ENCODE measurements at places on chromosomes 2 and 18. TPM values are rescaled to one million over a fixed set of nuclear protein-coding genes. Genes with fewer than 3 reads are reported as not detected.
A peak's percentile ranks its signal among the peaks of the same experiment; 100 is the strongest.

DNA sequence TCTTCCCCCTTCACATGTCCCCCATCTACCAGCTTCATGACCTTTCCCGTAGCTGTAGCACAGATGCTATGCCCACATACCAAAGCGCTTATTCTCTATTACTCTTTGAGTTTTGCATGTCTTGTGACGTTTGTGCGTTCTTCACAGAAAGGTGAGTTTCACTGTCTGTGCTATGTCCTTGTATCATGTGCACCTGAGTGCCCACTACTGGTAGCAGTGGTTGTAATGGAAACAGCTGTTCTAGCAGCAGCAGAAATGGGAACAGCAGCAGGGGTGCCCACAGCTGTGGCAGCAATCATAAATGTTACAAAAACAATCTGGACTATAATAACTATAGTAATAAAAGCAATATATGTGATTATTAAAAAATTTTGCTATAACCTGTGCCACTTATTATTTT lies 127.1 kb downstream of the STK39 start:
- no peaks in the 10 kb centered on the region for H3K27me3 ChIP-seq
- H3K27ac ChIP-seq, result no peak overlapping the region
- DNase-seq, result no peak
- no peaks in the 10 kb centered on the region for H3K4me1 ChIP-seq
- no peaks in the 10 kb centered on the region for H3K36me3 ChIP-seq
- no peak overlapping the region for H3K4me3 ChIP-seq

The KLHL30 gene
- total RNA-seq, result 8.8 TPM

The RGPD4 gene
- total RNA-seq, result 0.33 TPM

GRCh38 chr2:238582159-238582558 lies 155.4 kb downstream of the ASB1 start:
- H3K27ac ChIP-seq, result no peak overlapping the region
- H3K4me1 ChIP-seq, result no peaks in the 10 kb centered on the region
- DNase-seq, result no peak
- no peak overlapping the region for H3K4me3 ChIP-seq

The PLGLB2 gene
- 2.5 TPM for total RNA-seq

DNA sequence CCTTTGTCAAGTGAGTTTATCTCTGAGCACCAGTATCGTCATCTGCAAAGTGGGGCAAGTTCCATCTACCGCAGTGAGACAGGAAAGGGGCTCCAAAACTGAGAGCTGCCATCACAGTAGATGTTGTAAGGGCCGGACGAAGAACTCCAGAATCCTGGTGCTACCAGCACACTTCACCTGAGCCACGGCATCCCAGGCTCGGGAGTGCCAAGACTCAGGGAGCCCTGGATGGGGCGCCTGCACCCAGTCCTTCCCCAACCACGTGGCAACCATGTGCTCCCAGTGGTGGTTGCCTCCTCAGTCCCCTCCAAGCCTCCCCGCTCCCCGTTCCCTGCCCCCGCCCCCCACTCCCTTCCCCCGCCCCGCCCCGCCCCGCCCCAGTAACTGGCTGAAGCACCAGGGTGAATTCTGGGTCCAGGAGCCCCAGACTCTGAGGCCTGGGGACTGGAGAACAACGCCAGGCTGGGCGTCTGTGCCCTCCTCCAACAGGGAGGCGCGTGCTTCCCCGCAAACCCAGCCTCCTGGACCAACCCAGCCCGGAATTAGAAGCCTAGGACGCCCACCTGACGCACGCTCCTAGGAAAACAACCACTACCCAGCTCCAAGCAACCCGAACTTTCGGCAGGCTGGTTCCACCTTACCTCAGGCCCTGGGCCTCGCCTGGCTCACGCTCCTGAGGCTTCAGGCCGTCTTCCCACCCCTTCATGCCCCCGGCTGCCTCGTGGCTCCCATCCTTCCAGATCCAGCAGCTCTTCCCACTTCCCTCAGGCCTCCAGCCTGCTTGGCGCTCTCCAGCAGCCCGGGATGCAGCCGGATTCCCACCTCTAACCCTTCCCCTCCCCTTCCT lies 67.6 kb downstream of the LAMA3 start:
- H3K27ac ChIP-seq, result no peak overlapping the region
- no peaks in the 10 kb centered on the region for H3K27me3 ChIP-seq
- no peak overlapping the region for H3K4me3 ChIP-seq
- no peak for DNase-seq
- H3K4me1 ChIP-seq, result no peaks in the 10 kb centered on the region

- H3K4me1 ChIP-seq, result no peaks in the 10 kb centered on the region
- DNase-seq, result no peak
- no peaks in the 10 kb centered on the region for H3K27me3 ChIP-seq
- H3K4me3 ChIP-seq, result peak overlapping the region; percentile 20
- no peaks in the 10 kb centered on the region for H3K36me3 ChIP-seq
- no peak overlapping the region for H3K27ac ChIP-seq
Measured at GRCh38 chr2:173961346-173961705, 3.8 kb downstream of the SP3 start.

DNA sequence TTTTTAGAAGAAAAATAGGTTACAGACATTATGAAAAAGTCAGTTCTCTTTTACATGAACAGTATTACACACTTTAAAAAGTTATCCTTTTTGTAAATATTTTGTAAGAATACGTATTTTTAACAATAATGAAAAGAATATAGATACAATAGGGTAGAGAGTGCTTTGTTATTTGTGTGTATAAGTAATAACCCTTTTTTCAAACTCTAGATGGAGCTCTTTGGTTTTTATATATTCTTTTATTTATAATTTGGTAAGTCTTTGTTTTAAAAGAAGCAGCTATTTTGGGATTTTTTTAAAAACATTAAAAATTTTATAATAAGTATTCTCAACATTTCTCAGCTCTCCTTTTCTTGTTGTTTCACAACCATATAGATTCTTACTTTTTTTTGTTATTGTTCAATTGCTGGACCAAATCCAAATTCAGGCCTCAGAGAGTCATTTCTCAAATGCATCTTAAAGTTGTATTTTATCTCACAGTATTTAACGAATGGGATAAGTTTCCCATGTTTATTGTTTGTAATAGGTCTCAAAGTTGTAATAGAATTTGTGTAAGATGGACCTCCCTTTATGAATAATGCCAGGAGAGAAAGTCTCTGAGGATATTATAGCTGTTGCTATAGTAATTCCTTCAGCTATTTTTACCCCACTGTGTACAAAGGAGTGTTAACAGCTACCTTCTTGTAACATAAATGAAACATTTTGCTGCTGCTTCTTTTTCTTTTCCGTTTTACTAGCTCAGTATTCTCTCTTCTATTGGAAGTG lies 46.4 kb downstream of the ACYP2 start:
- H3K27me3 ChIP-seq, result no peaks in the 10 kb centered on the region
- no peak for DNase-seq
- no peak overlapping the region for H3K27ac ChIP-seq
- peaks cover 7% of the 10 kb centered on the region for H3K36me3 ChIP-seq

The CGREF1 gene
- 8.1 TPM for total RNA-seq

- no peak overlapping the region for H3K4me3 ChIP-seq
- H3K36me3 ChIP-seq, result no peaks in the 10 kb centered on the region
- no peaks in the 10 kb centered on the region for H3K27me3 ChIP-seq
- no peak overlapping the region for H3K27ac ChIP-seq
- no peaks in the 10 kb centered on the region for H3K4me1 ChIP-seq
Measured at GRCh38 chr2:65539633-65540032, 107.2 kb upstream of the SPRED2 start.

GRCh38 chr2:120722246-120722567 lies 13.5 kb upstream of the GLI2 start:
- no peak overlapping the region for H3K4me3 ChIP-seq
- H3K36me3 ChIP-seq, result no peaks in the 10 kb centered on the region
- no peaks in the 10 kb centered on the region for H3K4me1 ChIP-seq
- no peak overlapping the region for H3K27ac ChIP-seq
- no peak for DNase-seq

The TNFRSF11A gene
- total RNA-seq, result 8.2 TPM

The SP9 gene
- not detected for total RNA-seq

DNA sequence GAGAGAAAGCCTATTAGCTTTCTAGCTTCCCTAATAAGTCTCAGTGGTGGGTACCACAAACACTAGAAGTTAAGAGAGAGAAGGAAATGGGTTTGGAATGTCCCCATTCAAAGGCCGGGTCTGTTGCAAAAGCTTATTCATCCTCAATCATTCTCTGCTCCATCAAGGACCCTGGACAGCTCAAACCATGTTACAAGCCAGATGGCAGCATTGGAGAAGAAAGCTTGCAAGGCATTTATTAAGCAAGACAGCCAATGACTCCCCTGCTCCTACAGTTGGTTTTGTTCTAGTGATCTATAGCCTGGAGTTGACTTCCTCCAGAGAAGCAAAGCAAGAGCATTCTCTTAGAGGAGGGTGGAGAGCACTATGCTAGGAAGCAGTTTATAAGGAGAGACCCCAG lies 86.9 kb upstream of the LMAN1 start:
- DNase-seq, result no peak
- no peaks in the 10 kb centered on the region for H3K4me1 ChIP-seq
- no peak overlapping the region for H3K27ac ChIP-seq

- peak overlapping the region; percentile 78 for H3K27ac ChIP-seq
- DNase-seq, result peak; percentile 53
- H3K4me1 ChIP-seq, result no peaks in the 10 kb centered on the region
- no peaks in the 10 kb centered on the region for H3K27me3 ChIP-seq
Measured at GRCh38 chr18:59006461-59007067, 133.1 kb upstream of the SEC11C start.
